Activated naive CD4-positive, alpha-beta T cell (primary cell): ENCODE measurements at places on chromosomes 7 and 10.

GRCh38 chr10:80078448-80079311 is at the start of gene TMEM254:
Gene TMEM254, plus strand, starts transcription at chr10:80078665. Its CDS starts 35 bp downstream, at chr10:80078700.
- DNase-seq, result peak; percentile 83

DNA sequence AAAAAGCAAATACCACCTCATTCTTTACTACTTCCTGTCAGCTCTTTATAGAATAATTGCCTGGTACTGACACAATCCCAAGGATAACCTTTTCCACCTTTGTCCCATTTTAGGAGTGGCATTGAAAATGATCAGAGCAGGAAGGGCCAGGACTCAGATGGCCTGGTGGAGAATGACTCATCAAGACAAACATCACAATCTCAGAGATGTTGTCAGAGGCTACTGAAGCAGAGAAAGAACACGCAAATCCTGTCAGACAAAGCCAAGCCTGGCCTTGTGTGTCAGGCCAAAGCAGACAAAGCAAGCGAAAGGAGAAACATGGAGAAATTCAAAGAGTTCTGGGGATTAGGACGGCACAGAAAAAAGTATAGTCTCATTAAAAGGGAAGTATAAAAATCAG is 40.9 kb downstream of the NSUN6 start:
- no peak for DNase-seq

DNA sequence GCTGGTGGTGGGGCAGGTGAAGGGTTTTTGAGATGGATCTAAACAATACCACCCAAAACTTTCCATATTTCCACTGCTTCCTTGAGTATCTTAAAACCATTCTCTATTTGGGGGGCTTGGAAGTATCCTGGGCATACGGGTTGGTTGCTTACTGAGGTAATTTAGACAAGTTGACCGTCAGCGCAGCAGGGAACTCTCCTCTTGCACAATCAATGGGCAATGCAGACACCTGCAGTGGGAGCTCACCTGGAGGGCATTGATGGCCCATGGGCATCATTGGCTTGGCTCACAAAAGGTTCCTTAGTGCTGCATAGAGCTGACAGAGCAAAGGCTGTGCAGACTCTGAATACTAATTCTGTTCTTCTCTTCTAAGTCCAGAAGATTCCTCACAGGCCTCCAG is 101.5 kb downstream of the EPDR1 start:
- no peak for DNase-seq

DNA sequence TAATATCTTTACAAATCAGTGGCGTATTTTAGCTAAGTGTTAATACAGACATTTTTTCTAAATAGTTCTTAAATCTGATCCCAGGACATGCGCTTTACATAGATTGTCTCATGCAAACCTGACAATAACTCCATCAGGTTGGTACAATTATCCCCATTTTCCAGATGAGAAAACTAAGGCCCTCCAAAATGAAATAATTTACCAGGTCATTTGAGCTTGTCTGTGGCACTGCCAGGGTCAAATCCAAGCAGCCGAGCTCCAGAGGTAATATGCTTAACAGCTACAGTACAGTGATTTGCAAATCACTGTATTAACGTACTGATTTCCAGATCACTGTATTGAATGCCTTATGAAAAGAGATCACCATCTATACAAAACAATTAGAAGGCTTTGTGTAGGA is 223.1 kb downstream of the CHCHD3 start:
- DNase-seq, result no peak

GRCh38 chr7:150369748-150370501 is 1.3 kb downstream of the REPIN1 start:
- no peak for DNase-seq

- no peak for DNase-seq
These were observed 81.1 kb downstream of the BMPER start for GRCh38 chr7:33986451-33986850.

DNA sequence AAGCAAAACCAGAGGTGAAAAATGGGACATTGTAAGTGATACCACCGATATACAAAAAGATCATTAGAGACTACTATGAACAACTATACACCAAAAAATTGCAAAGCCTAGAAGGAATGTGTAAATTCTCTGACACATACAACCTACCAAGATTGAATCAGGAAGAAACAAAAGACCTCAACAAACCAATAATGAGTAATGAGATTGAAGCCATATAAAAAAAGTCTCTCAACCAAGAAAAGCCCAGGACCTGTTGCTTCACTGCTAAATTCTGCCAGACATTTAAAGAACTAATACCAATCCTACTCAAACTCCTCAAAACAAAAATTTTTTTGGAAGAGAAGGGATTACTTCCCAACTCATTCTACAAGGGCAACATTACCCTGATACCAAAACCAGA is 134.0 kb downstream of the TPST1 start:
- DNase-seq, result no peak

DNA sequence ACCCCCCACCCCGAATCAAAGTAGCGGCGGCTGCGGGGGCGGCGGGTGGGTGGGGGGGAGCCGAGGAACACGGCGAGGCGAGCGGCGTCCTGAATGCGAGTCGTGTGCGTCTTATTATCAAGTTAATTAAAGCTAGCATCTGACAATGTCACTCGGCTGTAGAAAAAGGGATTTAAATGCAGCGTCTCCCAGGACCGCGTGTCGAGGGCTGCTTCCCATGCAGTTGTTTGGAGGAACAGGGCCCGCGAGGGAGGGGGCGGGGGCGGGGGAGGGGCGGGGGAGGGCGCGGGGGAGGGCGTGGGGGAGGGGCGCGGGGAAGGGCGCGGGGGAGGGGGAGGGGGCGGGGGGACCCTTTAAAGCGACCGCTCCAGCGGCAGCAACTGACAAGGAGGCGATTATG is 2.7 kb upstream of the UNCX start:
- DNase-seq, result no peak

DNA sequence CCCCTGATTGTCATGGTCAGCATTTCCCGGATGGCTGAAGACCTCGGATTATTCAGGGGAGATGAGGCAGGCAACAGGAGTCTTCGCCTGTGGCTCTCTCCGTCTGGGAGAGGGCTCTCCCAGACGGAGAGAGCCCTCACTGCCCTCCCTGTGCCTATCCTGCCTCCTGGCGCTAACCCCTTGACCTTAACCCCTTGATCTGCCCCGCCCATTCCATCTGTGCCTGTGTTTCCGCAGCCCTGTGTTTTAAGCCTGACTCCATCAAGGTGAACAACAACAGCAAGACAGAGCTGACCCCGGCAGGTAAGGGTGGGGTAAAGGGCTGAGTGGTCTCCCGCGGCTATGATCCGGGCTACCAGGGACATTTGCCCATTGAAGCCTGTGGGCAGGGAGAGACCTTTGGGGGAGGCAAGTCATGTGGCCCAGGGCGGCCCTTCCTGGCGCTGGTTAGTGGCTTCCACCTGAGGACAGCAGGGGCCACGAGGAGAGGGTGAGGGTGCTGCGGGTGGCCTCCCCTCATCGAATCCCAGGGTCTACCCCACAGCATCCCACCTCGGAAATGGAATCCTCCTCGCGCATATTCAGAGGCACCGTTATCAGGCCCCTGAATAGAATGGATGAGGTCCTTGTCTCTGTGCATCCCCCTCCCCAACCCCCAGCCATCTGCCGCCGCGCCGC is 4.2 kb upstream of the MUC12 start:
- DNase-seq, result no peak

- DNase-seq, result no peak
These were observed 639.7 kb downstream of the AUTS2 start for GRCh38 chr7:70237831-70238575.

GRCh38 chr10:29681676-29682448 is 47.1 kb upstream of the SVIL start:
- no peak for DNase-seq

GRCh38 chr7:158097453-158098124 is 490.0 kb downstream of the PTPRN2 start:
- no peak for DNase-seq

DNA sequence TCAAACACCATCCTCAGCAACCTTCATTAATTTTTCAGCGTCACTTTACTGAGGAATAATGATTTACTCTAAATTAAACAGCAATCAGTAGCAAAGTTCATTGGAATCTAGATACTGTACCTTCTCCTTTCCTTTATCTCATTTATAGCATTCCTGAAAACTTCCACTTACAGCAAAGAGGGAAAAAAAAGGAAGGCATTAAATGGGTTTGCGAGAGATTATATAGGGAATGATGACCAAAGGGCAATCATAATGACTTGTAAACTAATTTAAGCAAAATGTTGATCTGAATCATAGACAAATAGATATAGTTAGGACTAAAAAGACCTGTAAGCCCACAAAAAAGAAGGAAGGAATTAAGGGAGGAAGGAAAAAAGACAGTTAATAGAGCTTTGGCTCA is 42.0 kb downstream of the IPMK start:
- no peak for DNase-seq
